ENCODE measurements at places on chromosomes 1 and 21.

- no peak for DNase-seq
Measured at GRCh38 chr21:42332557-42333317, 17.5 kb upstream of the TFF3 start.

DNA sequence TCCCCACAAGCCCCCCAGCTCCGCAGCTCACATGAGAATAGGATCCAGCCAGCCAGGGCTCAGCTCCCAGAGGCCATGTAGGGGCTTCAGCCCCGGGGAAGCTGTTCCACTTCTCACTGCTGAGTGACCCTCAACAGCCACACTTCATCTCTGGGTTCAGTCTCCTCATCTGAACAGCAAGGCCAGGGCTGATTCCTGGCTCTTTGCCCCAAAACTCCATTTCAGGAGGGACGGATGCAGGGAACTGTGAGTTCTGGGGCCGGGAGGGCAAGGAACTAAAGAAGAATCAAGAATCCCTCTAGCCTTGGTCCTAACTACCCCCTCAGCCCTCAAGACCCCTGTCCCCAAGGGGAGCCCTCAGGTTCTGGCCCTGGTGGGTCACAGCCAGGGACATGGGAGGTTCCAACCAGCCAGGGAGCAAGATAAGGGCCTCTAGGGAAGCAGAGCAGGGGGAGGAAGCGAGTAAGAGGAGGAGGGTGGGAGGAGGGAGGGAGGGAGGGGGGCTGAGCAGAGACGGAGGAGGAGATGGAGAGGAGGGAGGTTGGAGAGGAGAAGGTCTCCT lies 13.1 kb downstream of the SDC3 start:
- no peak for DNase-seq

GRCh38 chr1:155086856-155087535 lies 8.4 kb downstream of the EFNA3 start:
- no peak for DNase-seq

- DNase-seq, result no peak
Measured at GRCh38 chr1:202576816-202577215, 133.4 kb downstream of the SYT2 start.

GRCh38 chr1:16260814-16261213 lies 23.8 kb upstream of the CPLANE2 start:
- no peak for DNase-seq

- DNase-seq, result no peak
Measured at GRCh38 chr1:184836934-184837895, 82.6 kb upstream of the EDEM3 start.

- DNase-seq, result no peak
Measured at GRCh38 chr1:216898801-216899200, 175.6 kb upstream of the ESRRG start.

DNA sequence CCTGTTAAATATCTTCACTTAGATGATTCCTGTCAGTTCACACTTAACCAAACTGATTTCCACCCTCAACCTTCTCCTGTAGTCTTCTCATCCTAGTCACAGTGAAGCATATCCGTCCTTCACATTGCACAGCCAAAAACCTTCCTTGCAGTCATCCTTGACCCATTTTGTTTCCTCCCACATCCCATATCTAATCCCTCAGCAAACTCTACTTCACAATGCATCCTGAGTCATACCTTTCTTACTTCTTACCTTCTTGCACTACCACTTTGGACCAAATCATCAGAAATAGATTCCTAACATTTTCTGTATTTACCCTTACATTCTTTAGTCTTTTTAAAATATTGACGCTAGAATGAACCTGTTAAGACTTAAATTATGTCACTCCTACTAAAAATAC lies 86.9 kb downstream of the OLFML2B start:
- no peak for DNase-seq

GRCh38 chr21:36567216-36567885 lies 87.4 kb upstream of the CLDN14 start:
- no peak for DNase-seq

- no peak for DNase-seq
Measured at GRCh38 chr1:151547119-151547899, 7.2 kb downstream of the TUFT1 start.

DNA sequence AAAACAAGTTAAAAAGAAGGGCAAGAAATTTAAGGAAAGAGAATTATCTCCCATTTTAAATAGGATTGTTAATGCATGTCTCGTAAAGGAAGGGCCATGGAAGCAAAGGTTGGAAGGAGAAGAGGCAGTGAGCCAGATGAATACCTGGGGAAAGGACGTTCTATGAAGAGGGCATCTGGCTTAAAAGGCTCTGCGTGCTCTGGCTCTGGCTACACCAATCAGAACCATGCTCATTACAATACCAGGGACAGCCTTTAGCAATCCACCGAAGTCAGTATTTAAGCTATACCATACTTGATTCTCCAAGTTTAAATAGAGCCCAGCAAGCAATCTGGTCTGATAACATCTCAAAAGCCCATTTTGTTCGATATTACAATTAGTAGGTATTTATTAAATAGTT lies 58.5 kb upstream of the C1orf87 start:
- no peak for DNase-seq

GRCh38 chr1:48789903-48790302 lies 13.2 kb upstream of the BEND5 start:
- DNase-seq, result no peak

GRCh38 chr1:152630596-152630995 lies 7.7 kb upstream of the LCE3A start:
- no peak for DNase-seq

DNA sequence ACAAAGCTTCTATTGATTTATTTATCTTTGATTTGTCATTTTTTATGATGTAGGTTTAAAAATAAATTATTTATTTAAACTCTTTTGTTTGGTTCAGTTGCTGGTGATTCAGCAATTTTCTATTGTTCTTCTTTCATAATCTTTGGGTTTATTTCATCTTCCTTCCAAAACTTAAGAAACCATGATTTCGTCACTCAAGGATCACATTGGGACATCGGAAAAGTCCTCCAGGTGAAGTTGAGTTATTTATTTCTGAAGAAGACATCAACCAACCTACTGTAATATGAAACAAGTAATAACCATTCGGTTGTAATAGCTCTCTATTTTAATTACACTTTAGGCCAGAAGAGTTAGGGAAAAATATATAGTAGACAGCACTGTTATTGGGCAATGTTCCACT lies 23.0 kb upstream of the WLS start:
- DNase-seq, result no peak

DNA sequence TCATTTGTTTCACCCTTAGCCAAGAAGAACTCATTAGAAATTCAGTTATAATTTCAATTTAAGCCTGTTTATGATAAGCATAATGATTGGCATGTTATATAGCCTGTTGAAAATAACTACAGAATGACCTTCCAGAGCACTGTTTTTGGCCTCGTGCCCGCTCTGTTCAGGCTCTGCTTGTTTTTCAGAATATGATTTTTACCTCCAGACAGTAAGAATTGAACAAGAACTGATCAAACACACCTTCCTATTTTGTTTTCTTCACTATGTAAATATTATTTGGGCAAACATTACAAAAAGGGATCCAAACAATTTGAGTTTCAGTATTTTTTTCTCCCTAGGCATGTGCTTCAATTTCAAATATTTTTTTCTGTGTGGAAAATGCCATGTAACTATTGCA lies 48.1 kb upstream of the ANGPTL1 start:
- DNase-seq, result no peak

DNA sequence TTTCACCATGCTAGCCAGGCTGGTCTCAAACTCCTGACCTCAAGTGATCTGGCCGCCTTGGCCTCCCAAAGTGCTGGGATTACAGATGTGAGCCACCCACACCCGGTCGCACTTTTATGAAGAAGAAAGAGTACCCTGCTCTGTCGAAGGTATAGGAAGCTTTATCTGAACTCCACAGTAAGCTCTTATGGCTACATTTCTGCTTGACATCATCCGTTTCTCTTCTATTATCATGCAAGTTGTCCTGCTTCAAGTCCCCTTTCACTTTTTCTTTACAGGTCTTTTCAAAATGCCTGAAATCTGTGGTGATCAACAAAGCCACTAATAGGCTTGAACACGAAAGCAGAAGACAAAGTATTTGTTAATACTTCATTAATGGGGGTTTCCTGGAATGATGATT lies 4.0 kb downstream of the RPE65 start:
- no peak for DNase-seq

DNA sequence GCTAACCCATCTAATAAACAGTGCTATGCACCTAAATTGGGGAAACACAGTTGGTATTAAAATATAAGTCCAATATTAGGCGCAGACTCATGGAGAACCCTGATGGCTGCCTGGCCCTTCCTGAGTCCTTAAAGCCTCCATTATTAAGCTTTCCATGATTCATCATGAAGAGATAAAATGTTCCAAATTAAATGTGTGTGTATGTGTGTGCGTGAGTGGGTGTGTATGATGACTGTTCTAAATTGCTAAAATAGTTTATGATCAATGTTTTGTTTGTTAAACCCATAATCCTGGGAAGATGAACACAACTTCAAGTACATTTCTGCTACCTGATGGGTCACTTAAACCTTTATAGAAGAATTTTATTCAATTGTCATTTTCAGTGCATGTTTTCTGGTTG lies 6.3 kb upstream of the RBBP5 start:
- DNase-seq, result no peak

DNA sequence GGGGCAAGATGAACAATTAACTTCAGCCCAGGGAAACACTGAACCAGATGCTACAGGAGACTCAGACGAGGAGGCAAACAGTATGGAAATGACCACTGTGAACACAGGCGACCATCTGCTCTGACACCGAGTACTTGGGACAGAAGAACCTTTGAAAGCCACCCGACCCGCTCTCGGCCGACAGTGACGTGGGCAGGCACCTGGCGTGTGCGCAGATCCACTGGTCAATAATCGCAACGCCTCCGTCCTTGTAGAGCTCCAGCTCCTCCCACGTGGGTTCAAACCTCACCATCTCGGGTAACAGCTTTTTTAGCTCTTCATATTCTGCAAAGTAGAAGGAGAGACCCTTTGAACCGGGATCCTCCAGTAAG lies 20.3 kb downstream of the POFUT2 start:
- no peak for DNase-seq

DNA sequence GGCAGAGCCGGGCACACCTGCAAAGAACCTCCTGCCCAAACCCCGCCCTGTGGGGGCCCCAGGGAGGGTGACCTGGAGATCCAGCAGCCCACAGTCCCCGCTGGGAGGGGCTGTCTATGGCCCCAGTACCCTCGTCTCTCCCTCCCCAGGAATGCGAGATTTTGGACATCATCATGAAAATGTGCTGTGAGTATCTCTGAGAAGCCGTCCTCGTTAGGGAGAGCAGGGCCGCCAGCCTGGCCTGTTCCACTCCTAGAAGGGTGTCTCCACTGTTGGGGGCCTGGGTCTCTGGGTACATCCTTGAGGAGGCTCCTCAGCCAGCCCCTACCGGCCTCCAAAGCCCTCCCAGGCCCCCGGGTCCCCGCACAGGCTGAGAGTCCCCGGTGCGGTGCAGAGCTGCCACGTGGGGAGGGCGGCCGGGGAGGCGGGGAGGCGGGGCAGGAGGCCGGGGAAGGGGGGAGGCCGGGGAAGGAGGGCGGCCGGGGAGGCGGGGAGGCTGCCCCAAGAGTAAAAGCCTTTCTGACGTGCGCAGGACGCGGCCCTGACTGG lies 18.7 kb downstream of the COL6A1 start:
- DNase-seq, result no peak

GRCh38 chr1:186239171-186239570 lies 135.9 kb downstream of the TPR start:
- DNase-seq, result no peak

GRCh38 chr1:25799352-25799934 lies 550 bp upstream of the SELENON start:
- DNase-seq, result no peak

- DNase-seq, result peak; percentile 56
Measured at GRCh38 chr1:204494281-204495077, at the start of gene PIK3C2B. PIK3C2B (minus strand) TSS chr1:204494805; CDS start chr1:204469802, 25,003 bp downstream.

GRCh38 chr1:35567947-35568558 lies 5.1 kb upstream of the TFAP2E start:
- no peak for DNase-seq

- DNase-seq, result no peak
Measured at GRCh38 chr21:36813052-36813451, 114.1 kb downstream of the SIM2 start.

- DNase-seq, result no peak
Measured at GRCh38 chr1:180230791-180231505, 884 bp downstream of the LHX4 start.

- no peak for DNase-seq
Measured at GRCh38 chr1:206646504-206646903, 11.2 kb downstream of the DYRK3 start.

DNA sequence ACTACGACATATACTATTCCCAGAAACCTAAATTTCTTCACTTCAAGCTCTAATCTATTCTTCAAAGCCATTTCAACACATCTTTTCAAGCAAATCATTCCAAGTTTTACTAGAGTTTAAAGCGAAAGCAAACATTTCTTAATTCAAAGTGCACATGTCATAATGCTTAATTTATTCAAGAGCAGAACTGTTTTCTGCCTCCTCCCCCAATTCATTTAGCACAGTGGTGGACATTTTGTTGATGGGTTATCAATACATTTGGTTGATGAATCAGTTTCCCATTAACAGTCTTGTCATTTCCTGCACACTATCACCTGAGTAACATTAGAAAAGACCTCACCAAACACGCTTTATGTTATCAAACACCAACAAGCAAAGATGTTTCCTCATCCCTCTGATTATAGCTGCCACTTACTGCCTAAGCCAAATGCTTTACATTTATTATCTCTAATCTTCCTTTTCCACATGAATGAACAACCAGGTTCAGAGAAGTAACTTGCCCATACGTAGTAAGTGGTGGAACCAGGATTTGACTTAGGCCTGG lies 2.0 kb downstream of the SRSF4 start:
- DNase-seq, result no peak

All from stimulated activated CD4-positive, alpha-beta T cell treated with anti-CD3 and anti-CD28 coated beads, Interleukin-15, amount 100 ng/mL, for 1 hour (primary cell).